IPS DF 6.9 (cell line): ENCODE measurements at places on chromosomes 3 and 15.

GRCh38 chr15:37098468-37099318, 1.7 kb downstream of the MEIS2 start:
- no peak for DNase-seq

DNA sequence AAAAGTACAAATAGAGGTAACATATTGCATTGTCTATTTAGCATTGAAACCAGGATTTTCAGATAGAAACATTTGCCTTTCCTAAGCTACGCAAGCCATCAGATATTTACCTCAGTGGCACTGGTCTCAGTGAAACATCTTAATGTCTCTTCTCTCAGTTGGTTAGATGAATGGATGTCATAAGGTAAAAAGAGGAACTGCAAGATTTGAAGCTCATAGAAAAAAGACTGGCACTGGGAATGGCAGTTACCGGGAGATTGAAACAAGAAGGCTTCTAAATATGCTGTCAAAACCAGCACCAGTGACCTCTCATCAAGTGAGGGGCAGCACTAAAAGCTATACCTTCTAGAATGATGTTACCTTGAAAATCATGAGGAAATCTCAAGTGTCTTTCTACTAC, 486.4 kb downstream of the FHIT start:
- no peak for DNase-seq

- DNase-seq: no peak
Observed at GRCh38 chr3:81197386-81197785, 564.1 kb downstream of the GBE1 start.

DNA sequence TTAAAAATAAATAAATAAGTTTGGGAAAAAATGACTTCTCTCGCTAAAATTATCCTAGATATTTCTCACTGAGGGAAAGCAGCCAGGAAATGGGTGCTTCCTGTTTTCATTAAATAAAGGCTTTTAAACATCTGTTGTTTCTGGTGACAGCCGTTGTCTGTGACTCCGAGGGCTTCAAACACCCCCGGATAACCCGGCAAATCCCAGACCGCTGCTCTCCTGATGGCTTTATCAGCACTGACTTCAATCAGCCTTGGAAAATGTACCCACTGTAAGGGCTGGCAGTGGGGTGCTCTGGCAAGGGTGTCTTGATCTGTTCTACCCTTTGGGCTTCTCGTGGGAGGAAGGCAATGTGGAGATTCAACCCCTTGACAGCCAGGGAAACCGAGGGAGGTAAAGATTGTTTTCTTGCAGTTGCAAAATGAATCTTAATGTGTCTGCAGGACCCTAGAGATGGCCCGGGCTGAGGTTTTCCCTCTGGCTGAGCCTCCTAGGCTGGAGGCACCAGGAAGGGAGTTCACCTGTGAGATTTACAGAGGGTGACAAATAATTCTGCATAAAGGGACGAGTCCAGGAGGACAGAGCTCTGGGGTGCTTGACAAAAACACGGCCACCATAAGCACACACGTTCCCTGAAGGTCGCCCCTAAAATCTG, 33.6 kb upstream of the SEC13 start:
- no peak for DNase-seq

DNA sequence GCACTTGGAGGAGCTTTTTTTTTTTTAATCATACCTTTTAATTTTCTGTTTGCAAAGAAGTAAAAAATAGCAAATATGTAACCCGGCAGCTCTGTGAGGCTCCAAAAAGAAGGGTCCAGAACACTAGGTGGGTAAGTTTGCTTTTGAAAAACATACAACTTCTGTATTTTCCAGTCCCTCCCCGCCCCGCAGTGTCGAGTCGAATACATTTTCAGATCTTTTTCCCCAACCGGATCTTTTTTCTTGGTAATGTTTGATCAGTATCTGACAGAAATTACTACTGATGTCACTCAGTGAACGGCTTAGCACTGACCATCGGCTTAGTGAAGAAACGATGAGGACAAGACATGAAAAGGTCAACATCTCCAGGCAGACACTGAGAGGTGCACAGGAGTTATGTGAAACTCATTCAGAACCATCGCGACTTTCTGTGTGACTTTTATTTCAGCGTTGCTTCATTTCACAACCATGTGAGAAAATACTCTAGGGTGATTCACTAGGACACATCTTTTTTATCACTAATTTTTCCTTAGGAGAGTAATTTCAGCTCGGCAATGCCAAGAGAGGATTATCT, 11.0 kb downstream of the ISL2 start:
- DNase-seq: no peak

DNA sequence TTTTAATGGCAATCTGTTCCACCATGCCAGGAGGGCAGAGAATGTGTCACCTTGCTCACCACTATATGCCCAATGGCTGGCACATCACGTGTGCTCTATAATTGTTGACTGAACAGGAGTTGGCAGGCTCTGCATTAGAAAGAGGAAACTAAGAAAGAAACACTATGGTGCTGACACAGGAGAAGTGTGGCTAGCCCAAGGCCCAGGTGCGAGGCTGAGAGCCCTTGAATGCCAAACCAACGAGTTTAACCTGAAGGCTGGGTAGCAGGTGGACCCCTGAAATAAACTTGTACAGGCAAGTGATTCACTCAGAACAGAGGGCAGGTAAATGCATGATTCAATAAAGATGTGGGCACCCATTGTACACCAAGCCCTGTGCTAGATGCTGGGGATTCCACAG, 2.4 kb downstream of the CHCHD4 start:
- no peak for DNase-seq

- DNase-seq: no peak
Observed at GRCh38 chr3:140399871-140400270, 278.0 kb upstream of the TRIM42 start.

GRCh38 chr3:14297784-14298236, 104.6 kb upstream of the SLC6A6 start:
- no peak for DNase-seq

DNA sequence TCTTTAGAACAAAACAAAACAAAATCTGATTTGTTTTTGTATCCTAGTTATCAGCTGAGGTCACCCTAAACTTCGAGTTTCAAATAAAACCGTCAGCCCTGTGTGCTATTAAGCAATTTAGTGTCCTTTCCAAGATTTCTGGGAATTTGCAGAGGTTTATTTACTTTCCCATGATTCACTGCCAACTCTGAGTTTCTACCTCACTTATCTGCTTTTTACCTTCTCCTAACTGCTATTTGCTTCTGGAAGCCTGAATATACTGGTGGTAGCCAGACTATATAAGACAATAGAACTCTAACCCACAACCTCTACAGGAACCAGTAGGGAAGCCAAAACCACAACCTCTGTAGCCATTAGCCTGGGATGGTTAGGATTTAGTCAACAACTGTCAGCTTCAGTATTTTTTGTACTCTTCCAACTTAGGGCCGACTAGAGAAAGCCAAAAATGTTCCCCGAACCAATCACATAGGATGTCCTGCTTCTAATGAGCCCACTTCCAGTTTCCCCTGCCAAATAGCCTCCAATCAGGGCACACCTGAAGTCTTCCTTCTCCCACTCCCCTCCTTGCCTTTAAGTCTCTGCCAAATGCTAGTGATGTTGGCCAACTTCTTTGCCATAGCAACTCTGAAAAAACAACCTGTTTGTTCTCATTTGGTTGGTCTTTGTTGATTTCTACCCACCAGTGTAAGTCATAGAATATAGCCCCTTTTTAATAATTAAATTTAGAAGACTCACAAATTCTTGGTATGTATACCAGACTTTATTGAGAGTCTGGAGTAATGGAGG, 273.1 kb downstream of the ULK4 start:
- no peak for DNase-seq

- DNase-seq: no peak
Observed at GRCh38 chr3:42758126-42758525, 14.9 kb downstream of the CCDC13 start.

- no peak for DNase-seq
Observed at GRCh38 chr15:79168922-79169456, 78.4 kb upstream of the RASGRF1 start.

DNA sequence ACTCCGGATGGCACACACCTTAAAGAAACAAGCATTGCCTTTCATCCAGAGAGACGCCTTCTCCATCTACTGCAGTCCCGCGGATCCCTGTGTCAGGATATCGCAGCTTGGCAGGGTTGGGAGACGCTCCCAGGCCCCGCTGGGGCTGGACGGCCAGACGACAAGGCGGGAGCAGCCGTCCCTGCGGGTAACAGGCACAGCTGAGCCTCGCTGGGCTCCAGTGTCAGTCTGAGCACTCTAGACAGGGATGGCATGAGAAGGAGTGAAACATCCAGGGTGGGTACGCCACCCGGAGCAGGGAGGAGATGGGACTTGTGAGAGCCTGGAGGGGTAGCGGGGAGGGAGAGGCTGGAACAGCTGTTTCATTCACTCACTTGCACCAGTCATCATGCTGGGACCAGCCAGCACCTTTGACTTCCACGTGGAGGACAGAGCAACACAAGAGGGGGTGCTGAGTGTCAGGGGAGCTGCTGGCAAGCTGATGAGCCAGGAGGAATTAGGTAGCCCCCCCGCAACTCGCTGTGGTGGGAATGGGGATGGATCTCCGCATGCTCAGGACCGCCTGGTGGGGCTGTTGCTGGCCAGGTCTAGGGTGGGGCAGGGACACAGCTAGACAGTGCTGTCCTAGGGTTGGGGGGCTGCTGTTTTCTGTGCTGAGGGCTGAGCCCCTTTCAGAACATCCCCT, 31.6 kb upstream of the SNRPA1 start:
- DNase-seq: no peak

DNA sequence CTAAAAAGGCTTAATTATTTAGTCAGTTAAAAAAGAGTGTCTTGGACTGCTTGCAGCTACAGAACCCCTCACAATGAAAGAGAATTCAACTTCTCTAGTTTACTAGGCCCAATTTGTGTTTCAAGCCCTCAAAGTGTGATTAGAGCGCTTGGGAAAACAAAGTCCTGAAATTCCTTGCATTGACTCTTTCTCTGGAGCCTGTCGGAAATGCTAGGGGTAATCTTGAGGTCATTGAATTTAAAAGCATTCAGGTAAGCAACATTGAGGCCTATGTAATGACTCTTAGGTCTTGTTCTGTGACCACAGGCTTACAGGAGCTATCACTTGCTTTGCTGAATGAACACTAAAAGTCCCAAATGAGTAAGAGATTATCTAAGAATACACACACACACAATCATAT, 186.0 kb downstream of the NLGN1 start:
- no peak for DNase-seq

GRCh38 chr15:63405159-63405558, 23.5 kb upstream of the CA12 start:
- DNase-seq: no peak

DNA sequence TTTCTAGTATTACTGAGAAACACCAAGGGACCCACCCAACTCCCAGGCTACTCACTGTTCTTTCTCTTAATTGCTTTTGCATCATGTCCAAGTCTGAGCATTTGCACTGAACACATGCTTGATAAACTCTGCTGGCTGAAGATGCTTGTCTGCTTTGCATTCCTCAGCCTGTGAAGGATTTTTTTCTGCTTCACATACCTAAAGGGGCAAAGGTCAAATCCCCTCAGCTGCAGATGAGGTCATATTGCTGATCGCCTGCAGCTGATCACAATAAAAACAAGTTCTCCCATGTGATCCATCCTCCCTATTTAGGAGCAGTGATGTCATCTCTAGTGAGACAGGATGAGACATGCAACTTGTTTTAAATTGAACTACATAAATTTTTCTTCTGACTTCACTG, 84.6 kb upstream of the DCBLD2 start:
- DNase-seq: peak; percentile 33

DNA sequence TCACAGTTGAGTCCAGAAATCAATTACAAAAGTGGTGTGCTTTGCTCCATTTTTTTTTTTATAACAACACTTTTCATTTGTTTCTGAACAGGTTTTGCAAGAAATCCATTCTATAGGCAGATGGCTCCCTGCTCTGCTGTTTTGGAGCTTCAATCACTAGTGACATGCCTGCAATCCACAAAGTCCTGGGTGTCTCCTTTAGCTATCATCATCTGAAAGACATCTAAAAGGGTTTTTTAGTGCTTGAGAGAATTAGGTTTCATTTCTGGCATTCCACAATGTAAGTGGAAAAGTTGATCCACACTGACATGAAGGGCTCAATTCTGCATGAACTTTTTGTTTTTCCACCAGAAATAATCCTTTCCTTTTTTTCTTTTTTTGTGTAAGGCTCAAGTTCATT, 24.0 kb upstream of the MEIS2 start:
- no peak for DNase-seq

DNA sequence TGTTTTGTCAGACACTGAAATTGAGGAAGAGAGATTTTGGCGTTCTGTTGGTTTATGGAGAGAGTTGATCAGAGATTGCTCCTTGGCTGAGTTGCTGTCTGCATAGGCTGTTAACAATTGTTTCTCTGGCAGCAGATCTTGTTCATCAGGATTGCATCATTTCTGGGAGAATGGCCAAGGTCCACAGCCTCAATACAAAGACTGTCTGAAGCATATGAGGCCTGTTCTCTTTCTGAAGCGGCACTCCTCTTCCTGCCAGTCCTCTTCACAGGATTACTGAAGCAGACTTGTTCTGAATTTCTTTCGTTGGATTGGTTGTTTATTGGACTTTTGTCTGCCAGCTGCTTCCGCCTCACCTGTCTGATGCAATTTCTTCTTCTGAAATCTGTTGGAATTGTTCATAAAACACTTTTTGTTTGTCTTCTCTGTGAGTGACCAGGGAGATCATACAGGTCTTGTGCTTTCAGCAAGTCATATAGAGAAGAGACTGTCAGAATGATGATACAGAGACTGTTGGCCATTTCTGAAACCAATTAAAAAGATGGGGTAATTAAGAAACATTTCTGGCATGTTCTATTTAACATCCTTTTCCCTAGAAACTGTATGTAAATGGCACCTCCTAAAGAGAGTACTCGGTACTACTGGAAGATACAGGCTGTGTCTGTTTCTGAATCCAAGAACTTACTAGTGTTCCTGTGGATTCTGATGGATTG, 25.5 kb downstream of the SETD5 start:
- no peak for DNase-seq

- DNase-seq: no peak
Observed at GRCh38 chr15:99735868-99736267, 2.6 kb upstream of the LYSMD4 start.

DNA sequence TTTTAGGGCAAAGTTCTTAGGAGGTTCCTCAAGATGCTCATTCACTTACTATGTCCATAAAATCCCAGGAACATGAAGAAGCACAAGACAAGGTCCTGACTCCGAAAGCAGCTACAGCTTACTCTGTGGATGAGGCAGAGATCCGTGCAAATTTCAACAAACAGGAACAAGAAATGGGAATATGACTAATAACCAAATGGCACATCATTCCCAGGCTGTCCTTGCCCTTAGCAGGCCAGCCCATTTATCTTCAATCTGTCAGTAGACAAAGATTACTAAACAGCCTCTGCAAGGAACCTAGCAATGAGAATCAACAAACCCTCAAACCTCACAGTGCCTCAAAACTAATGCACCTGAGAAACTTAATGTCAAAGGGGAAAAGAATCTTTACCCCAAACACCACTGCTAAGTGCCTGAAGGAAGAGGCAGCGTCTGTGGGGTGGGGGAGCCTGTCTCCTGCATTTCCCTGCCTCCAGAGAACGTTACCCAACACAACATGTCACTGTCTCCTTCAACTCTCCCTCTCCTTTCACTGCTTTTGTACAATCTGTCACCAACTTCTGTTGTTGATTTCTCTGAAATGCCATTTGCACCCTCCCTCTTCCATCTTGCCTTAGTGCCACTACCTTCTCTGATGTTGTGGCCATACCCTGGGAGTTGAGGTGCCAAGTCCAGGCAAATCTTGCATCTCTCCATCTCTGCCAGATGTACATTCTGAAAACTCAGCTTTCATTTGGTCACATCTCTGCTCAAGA, 4.8 kb downstream of the TNFAIP8L3 start:
- no peak for DNase-seq

- no peak for DNase-seq
Observed at GRCh38 chr15:89820666-89821611, 6.3 kb upstream of the ANPEP start.

- no peak for DNase-seq
Observed at GRCh38 chr3:33798113-33798417, 365 bp upstream of the PDCD6IP start.
